HS-5 (cell line): ENCODE measurements at places on chromosomes 16 and 17.

GRCh38 chr17:57900991-57901743, 51.3 kb upstream of the MRPS23 start:
- DNase-seq: no peak

DNA sequence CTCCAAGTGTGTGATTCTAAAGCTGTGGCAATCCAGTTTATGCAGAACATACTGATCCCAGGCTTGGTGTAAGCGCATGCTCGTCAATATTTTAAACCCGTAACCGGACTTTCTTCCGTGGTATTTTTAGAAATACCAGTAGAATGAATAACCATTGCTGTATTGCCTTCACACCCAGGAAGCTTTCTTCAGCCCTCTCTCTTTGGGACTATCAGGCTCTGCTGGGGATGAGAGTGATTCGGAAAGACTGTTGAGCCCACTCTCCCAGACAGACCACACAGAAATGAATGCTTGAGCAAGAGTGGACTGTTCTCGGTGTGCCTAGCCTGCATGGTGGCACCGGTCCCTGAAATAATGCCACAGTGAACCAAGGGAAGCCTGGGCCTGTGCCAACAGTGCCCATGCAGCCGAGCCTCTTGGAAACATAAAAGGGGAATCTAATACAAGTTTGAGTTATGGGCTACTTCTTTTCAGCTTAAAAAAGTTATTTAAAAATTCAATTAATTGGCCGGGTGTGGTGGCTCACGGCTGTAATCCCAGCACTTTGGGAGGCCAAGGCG, 89.9 kb upstream of the ELAC2 start:
- DNase-seq: no peak

DNA sequence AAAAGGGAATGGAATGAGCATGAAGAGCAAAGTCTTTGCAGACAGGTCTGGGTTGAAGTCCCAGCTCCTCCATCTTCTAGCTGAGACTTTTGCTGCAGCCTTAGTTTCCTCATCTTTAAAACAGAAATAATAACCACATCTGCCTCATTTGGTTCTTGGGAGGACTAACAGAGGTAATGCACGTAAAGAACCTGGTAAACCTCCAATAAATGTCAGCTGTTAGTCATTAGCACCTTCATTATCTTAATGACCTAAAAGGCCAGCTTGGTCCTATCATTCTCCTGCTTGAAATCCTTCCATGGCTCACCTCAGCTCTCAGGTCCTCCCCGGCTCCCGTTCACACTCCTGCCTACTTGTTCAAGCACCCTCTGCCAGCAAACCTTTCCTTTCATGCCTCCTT, 51.8 kb downstream of the SKAP1 start:
- DNase-seq: no peak

DNA sequence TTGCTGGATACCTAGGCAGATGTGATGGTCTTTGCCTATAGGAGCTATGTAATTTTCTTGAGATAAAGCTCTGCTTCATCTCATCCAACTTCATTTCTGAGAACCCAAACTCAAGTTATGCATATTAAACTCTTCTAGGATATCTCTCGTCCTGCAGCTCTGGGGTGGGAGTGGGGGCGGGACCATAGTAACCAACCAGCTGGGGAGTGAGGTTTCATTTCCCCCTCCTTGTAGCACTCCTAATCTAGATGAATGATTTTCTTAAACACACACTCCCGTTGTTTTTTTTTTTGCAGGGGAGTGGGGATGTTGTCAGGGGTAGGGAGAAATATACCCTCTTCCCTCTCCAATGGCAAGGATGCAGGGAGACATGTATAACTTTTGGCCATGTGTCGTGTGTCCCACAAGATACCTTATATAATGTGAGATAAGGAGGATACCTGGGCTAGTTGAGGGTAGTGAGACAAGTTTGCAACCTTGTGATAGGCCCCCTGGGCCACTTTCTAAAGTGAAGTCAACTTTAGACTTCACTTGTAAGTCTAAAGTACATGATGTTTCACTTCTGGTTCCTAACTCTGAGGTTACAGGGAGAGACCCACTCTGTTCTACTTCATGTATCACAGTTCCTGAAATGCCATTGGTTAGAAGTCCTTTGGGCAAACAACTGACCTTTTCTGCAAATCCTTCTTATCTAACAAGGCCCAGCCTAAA, 10.5 kb upstream of the HEATR6 start:
- no peak for DNase-seq
